Activated naive CD8-positive, alpha-beta T cell treated with anti-CD3 and anti-CD28 coated beads, Interleukin-2, amount 10 ng/mL, durations not matched to agents 7 days and 5 days (primary cell): ENCODE measurements at places on chromosomes 12 and 14. TPM values are rescaled to one million over a fixed set of nuclear protein-coding genes. Genes with fewer than 3 reads are reported as not detected.

The CCDC177 gene
- not detected for total RNA-seq

GRCh38 chr14:102906616-102907302, 15.7 kb upstream of the AMN start:
- no peak for DNase-seq

DNA sequence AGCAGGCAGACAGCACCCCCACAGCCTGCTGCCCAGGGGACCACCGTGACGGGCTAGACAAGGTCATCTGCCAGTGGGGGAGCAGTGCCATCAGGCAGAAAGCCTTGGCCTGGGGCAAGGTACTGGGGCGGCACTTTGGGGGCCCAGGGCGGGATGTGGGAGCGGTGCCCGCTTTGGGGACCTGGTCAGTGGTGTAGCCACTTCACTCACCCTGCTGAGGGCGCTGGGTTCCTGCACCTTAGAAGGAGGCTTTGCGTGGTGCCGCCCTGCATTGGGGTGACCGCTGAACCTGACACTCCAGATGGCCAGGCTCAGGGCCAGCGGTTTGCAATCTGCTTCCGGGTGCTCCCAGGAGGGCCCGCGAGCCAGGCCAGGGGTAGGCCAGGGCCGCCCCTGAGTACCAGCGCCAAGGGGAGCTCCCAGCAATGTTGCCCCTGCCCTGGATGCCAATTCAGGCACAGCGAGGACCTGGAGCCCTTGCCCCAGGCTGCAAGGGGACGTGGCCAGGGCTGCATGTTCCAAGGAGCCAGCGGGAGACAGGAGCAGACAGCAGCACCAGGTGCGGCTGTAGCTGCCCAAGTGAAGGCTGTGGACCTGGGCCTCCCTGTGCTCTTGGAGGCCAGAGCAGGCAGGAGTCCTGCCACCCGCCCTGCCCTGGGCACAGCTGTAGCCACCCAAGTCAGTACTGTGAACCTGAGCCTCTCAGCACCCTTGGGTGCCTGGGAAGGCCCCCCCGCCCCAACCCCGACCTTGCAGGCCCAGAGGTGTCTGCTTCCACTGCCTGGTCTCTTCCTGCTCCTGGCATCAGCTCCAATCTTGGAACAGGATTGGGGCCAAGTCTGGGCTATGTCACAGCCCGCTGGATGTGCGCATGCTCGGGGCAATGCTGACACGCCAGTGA, 550.7 kb downstream of the SLC6A15 start:
- no peak for DNase-seq

The STXBP6 gene
- not detected for total RNA-seq

GRCh38 chr14:77378701-77379100, 1.5 kb downstream of the SAMD15 start:
- DNase-seq, result no peak

GRCh38 chr14:70114621-70115156, 74.1 kb downstream of the SLC8A3 start:
- DNase-seq, result no peak

The SOCS4 gene
- total RNA-seq, result 31.6 TPM

DNA sequence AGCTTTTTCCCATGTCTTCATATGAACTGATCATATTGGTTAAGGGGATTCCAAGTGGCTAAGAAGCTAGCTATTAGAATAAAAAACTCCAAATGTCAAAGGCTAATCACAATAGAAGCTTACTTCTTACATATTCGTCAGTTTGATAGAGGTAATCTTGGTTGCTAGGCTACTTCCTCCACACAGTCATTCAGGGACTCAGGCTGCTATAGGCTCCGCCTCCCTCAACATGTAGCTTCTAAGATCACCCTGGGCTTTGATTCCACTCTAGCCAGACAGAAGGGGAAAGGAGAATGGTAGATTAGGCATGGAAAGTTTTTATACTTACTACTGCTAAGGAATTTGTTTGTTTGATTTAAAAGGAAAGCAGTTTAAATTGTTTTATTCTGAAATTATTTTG, 207.9 kb downstream of the EFCAB11 start:
- no peak for DNase-seq

GRCh38 chr14:99930420-99931274, 134.6 kb upstream of the EVL start:
- DNase-seq, result no peak

DNA sequence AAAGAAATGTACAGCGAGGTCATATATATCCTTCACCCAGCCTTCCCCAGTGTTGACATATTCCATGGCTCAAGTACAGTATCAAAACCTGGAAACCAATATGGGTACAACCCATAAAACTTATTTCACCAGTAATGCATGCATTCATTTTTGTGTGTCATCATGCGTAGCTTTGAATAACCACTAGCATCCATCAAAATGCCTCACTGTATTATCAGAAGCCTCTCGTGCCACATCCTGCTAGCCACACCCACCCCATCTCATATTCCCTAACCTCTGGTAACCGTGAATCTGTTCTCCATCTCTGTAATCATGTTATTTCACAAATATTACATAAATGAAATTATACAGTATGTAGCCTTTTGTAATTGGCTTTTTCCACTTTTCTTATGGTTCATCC, 314.3 kb downstream of the RAD51B start:
- no peak for DNase-seq

GRCh38 chr14:92607702-92608429, 94.3 kb downstream of the RIN3 start:
- DNase-seq, result no peak

DNA sequence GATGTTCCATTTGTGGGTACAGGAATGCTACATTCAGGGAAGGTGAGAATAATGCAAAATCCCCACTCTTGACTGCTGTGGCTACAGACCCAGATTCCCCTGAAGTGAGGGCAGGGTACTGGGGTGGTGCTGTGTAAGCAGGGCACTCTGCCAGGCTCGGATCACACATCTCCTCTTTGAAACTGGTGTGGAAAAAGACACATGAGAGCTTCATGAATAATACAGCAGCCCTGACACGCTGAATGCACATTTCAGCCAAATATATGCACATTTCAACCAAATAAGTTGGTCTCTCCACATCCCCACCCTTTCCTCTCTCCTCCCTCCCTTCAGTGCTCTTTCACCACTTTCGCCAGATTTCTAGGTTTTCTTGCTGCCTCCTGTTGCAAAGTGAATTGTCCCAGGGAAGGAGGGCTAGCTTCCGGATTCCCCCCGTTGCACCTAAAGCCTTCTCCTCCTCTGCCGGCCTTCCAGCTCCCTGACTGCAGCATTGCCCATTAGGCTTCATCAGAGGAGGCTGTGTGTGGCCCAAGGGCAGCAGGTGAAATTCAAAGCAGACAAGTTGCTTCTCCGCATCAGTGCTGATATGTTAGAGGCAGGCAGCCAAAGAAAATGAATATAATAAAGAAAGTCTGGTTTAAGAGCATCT, 118.2 kb upstream of the TMCC3 start:
- no peak for DNase-seq

The TSHR gene
- total RNA-seq, result 0.37 TPM

DNA sequence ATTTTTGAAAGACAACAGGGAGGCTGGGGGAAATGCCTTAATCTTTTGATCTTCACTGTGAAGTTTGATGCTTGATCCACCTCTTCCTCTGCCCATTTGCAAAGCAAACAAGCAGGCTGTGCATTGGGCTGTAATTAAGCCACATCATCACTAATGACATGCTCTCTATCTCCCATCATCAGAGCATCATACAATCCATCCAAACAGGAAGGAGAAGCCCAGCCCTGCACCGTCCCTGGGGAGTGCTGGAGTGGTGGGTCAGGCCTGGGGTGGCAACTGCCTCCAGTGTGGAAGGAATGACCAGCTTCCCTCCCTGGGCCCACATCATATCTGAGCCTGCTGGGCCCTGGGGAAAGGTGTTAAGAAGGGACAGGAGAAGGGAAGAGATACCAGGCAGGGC, 6.9 kb upstream of the KRT74 start:
- peak; percentile 10 for DNase-seq

The CACNA2D4 gene
- total RNA-seq, result 10.4 TPM

DNA sequence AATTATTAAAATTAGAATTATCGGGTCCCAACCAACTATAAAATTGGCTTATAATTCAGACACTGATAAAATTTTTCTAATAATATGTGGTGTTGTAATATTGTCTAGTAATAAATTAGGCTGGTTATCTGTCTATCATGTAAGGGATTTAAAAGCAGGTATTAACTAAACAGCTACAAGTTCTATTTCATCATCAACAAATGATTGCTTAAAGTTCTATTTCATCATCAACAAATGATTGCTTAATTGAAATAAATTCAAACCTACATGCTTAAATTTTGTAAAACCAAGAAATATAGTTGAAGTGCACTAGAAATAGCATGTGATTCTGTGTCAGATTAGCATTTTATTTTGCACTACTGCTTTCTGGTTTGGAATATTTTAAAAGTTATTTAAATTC, 34.1 kb downstream of the SLCO1A2 start:
- no peak for DNase-seq

The C1R gene
- 4.6 TPM for total RNA-seq

The LRRC10 gene
- not detected for total RNA-seq

- DNase-seq, result no peak
Measured at GRCh38 chr14:36935976-36936678, 236.3 kb downstream of the SLC25A21 start.

- no peak for DNase-seq
Measured at GRCh38 chr14:69226178-69226577, 33.8 kb upstream of the GALNT16 start.

- DNase-seq, result no peak
Measured at GRCh38 chr12:111687255-111687654, 1.4 kb downstream of the ACAD10 start.

GRCh38 chr14:102485693-102486512, 23.7 kb downstream of the ANKRD9 start:
- no peak for DNase-seq

The CIROP gene
- total RNA-seq, result not detected

DNA sequence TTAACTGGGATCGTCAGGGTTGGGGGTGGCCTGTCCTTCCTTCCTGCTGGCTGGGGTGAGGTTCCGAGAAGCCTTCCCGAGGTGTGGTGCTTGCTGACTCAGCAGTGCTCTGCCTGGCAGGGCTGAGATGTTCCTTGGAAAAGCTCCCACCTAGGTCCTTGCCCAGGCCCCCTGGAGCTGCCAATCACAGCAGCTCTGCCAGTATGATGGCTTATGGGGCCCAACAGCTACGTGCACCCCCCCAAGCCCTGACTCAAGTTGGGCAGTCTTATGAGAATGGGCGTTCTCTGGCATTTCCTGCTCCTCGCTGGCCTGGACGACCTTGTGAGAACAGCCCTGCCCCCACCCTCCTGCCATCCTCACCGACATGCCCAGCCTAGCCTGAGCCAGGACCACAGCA, 292.2 kb upstream of the CRY1 start:
- DNase-seq, result no peak

DNA sequence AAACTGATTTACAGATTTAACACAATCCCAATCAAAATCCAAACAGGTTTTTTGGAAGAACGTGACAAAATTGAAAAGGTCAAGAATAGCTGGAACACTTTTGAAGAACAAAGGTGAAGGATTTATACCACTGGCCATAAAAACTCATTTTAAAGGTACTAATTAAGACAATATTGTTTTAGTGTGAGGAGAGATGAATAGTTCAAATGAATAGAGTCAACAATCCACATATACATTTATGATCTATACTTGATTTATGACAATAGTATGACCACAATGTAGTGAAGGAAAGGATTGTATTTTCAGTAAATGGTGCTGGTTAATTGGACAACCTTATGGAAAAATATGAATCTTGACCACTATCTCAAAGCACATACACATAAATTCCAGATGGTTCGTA, 29.3 kb downstream of the CCDC175 start:
- DNase-seq, result no peak

DNA sequence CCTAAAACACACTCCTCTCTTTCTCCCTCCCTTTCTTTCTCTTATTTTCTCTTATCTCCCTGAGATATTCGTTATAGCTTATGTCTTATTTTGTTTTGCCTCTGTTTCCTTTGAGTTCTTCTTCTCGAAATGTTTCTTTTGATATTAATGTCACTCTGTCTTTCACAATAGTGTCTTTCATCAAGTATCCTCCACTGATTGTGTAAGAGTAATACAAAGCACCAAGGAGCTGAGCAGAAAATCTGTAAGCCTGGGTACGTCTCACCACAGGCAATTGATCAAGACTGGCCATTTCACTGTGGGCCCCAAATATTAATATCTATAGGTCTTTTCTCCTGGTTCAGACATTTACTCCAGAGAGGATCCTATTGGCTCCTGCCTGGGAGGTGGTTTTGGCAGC, 4.8 kb upstream of the LYZ start:
- DNase-seq, result no peak
